ENCODE measurements at places on chromosomes 5 and 9. TPM values are rescaled to one million over a fixed set of nuclear protein-coding genes. Genes with fewer than 3 reads are reported as not detected.
A peak's percentile ranks its signal among the peaks of the same experiment; 100 is the strongest.

Gene PCDHB14
- 8.7 TPM for total RNA-seq

DNA sequence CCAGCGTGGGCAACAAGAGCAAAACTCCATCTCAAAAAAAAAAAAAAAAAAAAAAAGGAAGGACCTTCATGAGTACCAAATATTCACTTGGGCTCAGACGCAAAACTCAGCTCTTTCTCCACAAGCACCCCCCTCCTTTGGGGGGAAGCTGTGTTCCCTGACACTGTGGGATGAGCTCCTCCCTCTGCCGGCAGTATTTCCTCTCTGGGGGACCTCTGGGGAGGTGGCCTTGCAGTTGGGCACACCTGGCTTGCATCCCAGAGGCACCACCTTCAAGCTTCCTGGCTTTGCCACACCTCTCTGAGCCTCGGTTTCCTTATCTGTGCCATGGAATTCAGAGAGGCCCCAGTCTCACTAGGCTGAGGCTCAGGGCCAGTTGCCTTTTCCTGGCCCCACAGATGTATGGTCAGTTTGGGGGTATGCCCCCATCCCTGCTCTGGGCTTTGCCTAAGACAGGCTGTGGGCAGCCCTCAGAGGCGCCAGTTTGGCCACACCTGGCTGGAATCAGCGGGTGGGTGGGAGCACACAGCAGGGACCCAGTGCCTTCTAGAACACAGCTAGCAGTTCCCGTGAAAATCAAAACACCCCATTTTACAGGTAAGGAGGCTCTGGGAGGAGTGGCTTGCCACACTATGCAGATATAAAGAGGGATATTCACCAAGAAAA is 157.5 kb upstream of the IER5L start:
- no peak for DNase-seq

- DNase-seq = peak; percentile 84
These were observed at the start of gene PHF19 for GRCh38 chr9:120876842-120877240. Gene PHF19 (minus strand): TSS chr9:120877188. CDS start chr9:120874741, 2,447 bp downstream.

DNA sequence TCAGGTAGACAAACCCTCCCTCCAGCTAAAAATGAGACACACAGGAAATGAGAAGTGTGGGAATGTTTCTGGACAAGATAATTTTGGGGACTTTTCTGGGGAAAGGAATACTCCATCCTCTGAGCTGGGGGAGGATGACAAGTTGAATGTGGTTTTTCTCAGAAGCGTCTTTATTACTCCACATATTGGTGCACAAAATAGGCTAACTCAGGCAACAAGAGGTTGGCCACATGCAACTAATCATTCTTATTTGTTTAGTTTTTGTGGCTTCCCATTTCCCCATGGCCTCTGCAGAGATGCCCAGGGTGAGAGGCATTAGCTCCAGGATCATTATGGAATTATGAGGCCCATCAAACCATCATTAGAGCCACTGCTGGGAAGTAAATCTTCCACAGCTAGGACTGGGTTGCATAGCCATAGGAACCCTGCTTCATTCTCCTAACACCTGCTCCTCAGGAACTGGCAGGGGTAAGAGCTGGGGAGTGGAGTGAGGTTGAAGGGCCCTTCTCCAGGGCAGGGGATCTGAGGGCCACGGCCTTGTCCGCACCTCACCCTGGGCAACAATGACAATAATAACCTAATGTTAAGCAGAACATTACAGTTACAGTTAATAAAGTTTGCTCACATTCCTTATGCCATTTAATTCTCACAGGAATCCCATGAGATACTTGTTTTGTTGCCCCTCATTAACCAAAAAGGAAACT is 9.3 kb upstream of the SIL1 start:
- DNase-seq = no peak

GRCh38 chr5:133569347-133569746 is 43.0 kb downstream of the FSTL4 start:
- DNase-seq = no peak

GRCh38 chr9:128282500-128282899 is 6.4 kb downstream of the SWI5 start:
- DNase-seq = no peak

Data from posterior vena cava (tissue), 2 donors.